Epithelial cell of proximal tubule (primary cell): ENCODE measurements at places on chromosomes 1 and 21. TPM values are rescaled to one million over a fixed set of nuclear protein-coding genes. Genes with fewer than 3 reads are reported as not detected.
A peak's percentile ranks its signal among the peaks of the same experiment; 100 is the strongest.

- DNase-seq, result no peak
Measured at GRCh38 chr1:167126317-167126716, 32.4 kb downstream of the STYXL2 start.

GRCh38 chr1:33036051-33036525 lies 595 bp downstream of the AK2 start:
- DNase-seq, result no peak

GRCh38 chr1:185069202-185069772 lies 23.9 kb downstream of the RNF2 start:
- DNase-seq, result no peak

GRCh38 chr1:155125946-155126555 lies 1.6 kb upstream of the EFNA1 start:
- DNase-seq, result no peak

- no peak for DNase-seq
Measured at GRCh38 chr1:203629016-203629506, 2.4 kb downstream of the ATP2B4 start.

DNA sequence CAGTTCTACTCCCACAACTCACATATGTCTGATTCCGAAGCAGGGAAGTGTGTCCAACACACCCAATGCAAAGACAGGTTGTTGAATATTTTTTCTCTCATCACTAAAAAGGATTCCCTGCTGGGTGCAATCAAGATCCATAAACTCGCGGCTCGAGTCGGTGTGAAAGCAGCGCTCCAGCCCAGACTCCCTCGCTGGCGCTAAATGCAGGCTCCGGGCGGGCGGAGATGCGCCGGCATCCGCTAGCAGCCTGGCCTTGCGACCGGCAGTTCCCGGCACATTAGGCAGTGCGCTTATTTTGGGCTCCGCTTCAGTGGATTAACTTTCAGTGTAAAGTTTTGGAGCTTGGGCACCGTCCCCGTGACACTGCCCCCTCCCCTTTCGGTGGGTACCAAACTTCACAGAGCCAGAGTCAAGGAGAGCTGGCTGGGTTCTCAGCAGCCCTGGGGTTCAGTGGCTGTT lies 87.7 kb upstream of the POU3F1 start:
- DNase-seq, result no peak

DNA sequence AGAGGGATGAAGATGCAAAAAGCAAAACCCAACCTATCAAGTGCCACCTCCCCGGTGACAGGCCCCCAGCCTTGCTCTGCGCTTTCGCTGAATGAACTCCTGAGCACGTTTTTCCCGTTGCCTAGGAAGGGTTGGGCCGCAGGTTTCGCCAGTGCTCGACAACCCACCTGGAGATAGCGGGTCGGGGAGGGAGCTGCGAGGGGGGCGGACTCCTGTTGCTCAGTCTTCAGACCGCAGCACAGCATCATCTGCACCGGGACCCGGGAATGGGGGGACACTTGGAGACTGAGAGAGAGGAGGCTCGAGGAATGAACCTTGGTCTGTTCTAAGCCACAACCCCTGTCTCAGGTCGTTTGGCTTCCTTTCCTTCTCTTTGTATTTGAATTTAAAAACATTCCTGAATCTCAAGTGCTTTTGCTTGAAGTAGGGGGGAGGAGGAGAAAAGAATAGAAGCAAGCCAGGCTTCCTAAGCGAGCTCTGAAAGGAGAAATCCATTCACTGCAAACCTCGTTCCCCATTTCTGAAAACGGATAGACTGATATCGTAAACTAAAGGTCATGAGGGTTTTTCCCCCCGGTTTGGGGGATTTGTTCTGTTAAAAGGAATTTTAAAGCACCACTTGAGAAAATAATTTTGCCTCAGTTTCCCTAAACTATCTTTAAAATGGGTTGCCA lies 1.2 kb downstream of the AK5 start:
- no peak for DNase-seq

- DNase-seq, result no peak
Measured at GRCh38 chr1:63486629-63487028, 36.4 kb downstream of the ITGB3BP start.

- DNase-seq, result no peak
Measured at GRCh38 chr1:59404796-59405195, 107.9 kb downstream of the FGGY start.

GRCh38 chr1:32714277-32714676 lies 11.7 kb upstream of the SYNC start:
- DNase-seq, result peak; percentile 65

GRCh38 chr1:91697416-91697815 lies 188.5 kb downstream of the TGFBR3 start:
- no peak for DNase-seq

- DNase-seq, result no peak
Measured at GRCh38 chr1:160744199-160744851, 5.3 kb downstream of the SLAMF7 start.

- DNase-seq, result no peak
Measured at GRCh38 chr1:30253807-30254440, 469.5 kb downstream of the MATN1 start.

- no peak for DNase-seq
Measured at GRCh38 chr1:27633298-27633610, 1.7 kb downstream of the FGR start.

DNA sequence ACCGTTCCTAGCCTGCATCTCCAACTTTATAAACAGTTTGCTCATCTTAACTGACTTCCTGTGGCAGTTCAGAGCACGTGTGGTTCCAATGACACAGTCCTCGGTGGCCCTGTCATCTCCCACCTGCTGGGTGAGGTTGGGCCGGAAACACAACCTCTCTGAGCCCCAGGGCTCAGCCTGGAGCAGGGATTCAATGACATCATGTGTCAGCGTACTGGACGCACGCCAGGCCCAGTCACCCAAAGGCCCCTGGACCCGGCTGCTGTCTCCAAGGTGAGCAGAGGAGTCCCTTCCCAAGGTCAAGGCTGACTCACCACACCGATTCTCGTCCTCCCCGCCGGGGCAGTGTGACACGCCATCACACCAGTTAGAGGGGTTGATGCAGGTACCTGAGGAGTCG lies 19.9 kb downstream of the TMPRSS2 start:
- DNase-seq, result no peak

DNA sequence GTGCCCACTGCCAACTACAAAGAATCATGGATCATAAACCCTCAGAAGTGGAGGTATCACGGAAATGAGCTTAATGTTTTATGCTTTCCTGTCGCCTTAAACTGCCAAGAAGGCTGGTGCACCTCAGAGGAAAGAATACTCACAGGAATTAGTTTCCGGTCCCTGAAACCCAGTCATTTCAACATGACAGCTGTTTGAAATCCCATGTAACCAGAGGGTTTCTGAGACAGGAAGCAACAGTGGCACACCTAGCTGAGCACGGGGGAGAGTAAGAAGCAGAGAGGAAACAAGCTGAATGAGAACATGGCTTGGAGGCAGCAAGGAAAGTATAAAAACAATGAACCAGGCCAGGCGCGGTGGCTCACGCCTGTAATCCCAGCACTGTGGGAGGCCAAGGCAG lies 3.9 kb downstream of the JAK1 start:
- peak; percentile 52 for DNase-seq

DNA sequence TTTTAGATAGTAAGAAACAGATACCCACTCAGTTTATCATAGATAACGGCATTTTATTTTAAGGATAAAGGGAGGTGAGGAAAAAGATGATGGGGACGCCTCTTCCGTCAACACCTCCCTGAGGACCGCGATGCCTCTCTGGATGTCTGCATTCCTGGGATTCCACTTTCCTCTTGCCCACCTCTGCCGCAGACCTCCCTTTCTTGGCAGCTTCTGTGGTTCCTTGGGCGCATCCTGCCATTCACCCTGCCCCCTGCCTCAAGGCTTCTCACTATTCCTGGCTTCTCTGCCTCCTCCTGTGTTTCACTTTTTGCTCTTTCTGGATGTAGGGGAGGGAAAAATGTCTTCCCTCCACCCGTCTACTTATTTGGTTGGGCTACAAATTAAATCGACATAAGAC lies 19.9 kb downstream of the HUNK start:
- DNase-seq, result no peak

GRCh38 chr21:37032877-37033471 lies 26.5 kb downstream of the RIPPLY3 start:
- DNase-seq, result no peak

DNA sequence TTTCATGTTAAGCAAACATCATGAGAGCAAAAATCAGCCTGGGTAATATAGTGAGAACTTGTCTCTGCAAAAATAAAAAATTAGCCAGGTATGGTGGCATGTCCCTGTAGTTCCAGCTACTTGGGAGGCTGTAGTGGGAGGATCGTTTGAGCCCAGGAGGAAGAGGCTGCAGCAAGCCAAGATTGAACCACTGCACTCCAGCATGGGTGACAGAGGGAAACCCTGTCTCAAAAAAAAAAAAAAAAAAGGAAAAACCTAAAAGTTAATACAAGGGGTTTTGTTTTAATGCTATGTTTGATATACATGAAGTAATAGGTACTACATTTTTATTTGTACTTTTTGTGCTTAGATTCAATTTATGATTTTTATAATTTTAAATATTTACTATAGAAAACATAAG lies 27.1 kb upstream of the SLC35A3 start:
- DNase-seq, result no peak

- DNase-seq, result no peak
Measured at GRCh38 chr21:17406202-17406601, 106.6 kb upstream of the CXADR start.

- DNase-seq, result no peak
Measured at GRCh38 chr1:161001525-161001924, 19.4 kb downstream of the F11R start.

GRCh38 chr1:199152676-199153075 lies 513.8 kb downstream of the PTPRC start:
- DNase-seq, result no peak

DNA sequence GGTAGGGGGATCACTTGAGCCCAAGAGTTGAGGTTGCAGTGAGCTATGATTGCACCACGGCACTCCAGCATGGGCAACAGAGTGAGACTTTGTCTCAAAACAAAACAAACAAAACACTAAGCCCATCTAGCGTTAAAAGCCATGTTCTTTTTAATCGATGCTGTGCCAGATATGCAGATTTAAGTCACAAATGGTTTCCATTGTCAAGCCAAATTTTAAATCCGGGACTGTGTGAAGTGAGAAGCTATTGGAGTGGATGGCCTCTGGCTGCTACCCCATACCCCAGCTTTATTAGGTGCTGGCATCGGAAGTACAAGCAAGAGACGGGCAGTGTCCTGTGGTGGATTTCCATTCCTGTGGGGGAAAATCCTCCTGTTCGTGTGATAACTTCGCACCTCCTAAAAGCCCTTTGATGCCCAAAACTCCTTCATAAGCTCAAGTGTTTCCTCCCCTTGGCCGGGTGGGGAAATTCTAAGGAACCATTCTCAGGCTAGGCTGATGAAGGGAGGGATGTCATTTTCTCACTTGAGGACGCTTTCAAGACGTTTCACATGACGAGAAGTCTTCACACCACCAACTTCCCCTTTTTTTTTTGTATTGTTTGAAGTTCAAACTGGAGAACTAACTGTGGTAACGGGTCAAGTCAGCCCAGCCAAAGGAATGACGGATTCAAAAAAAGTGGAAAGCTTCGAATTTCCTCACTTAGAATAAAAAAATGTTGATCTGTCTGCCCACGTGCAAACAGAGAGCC lies 140.8 kb downstream of the KAZN start:
- DNase-seq, result no peak

GRCh38 chr1:3669971-3670431 lies 17.7 kb downstream of the TP73 start:
- no peak for DNase-seq

- no peak for DNase-seq
Measured at GRCh38 chr1:31739346-31739745, 24.8 kb downstream of the ADGRB2 start.

- no peak for DNase-seq
Measured at GRCh38 chr1:7755448-7755847, 15.6 kb upstream of the VAMP3 start.

GRCh38 chr1:18344755-18345154 lies 136.0 kb upstream of the KLHDC7A start:
- no peak for DNase-seq

GRCh38 chr1:38497921-38498656 lies 361.5 kb downstream of the RRAGC start:
- DNase-seq, result no peak

- DNase-seq, result no peak
Measured at GRCh38 chr1:226632169-226632879, 83.8 kb downstream of the STUM start.

Gene TEDDM1
- not detected in 2 replicates for total RNA-seq

Gene KCNE1
- total RNA-seq, result 0.22 TPM in 1 of 2 replicates, not detected in the other

Gene PRAMEF15
- not detected in 2 replicates for total RNA-seq

Gene SPRR2B
- total RNA-seq, result not detected in 2 replicates

Gene RPS6KA1
- 63.8 and 66.5 TPM in 2 replicates for total RNA-seq

Gene ACTN2
- total RNA-seq, result 0.07 and 0.52 TPM in 2 replicates

Gene FCRL6
- total RNA-seq, result not detected in 2 replicates

Gene SCAF4
- 6.5 and 7.6 TPM in 2 replicates for total RNA-seq

Gene TMPRSS15
- not detected in 2 replicates for total RNA-seq

Gene PPFIA4
- 0.14 and 11.6 TPM in 2 replicates for total RNA-seq

Gene GJA8
- total RNA-seq, result not detected in 2 replicates

Gene BRDT
- total RNA-seq, result not detected in 2 replicates

Gene TDRD10
- not detected in 2 replicates for total RNA-seq
